ENCODE measurements at places on chromosomes 1 and 21. TPM values are rescaled to one million over a fixed set of nuclear protein-coding genes. Genes with fewer than 3 reads are reported as not detected.

DNA sequence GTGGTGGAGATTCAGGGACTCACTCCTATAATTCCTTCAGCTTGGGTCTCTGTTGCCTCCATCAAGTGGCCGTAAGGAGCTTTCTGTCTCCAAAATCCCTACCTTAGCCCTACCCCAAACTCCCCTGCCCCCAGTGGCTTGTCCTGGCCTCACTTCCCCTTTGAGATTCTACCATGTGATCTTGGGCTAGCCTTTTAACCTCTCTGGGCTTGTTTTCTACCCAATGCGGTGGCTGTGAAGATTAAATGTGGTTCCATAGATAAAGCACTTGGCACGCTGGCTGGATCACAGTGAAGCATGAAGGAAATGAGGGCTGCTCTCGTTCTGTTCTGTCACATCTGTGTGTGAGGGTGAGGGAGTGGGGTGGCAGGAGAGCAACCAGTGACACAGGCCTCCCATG, 43.6 kb downstream of the FAAH start:
- peak; percentile 78 for DNase-seq

- no peak for DNase-seq
Observed at GRCh38 chr1:60091195-60091715, 17.7 kb upstream of the C1orf87 start.

DNA sequence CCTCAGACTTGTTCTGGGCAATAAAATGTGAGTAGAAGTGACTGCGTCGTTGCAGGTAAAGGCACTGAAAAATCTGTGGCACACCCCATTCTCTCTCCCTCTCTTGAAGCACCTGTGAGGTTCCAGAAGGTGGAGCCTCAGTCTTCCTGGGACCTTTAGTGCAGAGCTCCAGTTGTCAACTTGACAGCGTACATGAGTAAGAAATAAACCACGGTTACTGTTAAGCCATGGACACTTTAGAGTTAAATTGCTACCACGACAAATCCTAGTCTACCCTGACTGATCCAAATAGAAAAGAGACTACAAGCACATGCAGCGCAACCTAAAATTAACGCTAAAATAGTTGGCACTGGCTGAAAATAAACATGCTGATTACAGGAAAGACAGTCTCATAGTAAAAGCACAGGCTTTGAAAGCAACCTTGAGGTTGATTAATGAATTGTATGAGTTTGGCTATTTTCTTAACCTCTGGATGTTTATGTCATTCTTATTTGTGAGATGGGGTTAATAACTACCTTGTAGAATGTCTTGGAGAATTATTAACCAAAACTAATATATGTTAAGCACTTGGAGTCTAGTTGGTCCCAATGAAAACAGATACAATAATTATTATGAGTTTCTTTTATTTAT, 93.0 kb upstream of the PLPPR4 start:
- no peak for DNase-seq

GRCh38 chr1:25623007-25623406, 6.4 kb downstream of the MAN1C1 start:
- DNase-seq = no peak

DNA sequence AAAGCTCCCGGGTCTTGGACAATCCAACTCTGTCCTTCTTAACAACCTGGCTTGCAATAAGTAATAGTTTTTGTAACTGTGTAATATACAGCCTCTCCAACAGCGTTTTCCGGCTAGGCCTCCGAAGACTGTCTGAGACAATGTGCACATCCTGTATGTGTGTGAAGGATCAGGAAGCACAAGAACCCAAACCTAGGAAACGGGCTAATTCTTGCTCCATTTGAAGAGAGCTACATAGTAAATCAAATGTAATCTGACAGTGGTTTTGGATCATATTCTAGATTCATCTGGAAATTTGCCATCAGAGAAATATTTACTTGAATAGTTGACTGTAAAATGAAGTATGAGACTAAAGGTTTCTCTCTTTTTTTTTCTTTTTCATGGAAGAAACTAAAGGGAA, 1.2 kb downstream of the GPR52 start:
- DNase-seq = no peak

CHAF1B gene
- 2.4 TPM for total RNA-seq

DNA sequence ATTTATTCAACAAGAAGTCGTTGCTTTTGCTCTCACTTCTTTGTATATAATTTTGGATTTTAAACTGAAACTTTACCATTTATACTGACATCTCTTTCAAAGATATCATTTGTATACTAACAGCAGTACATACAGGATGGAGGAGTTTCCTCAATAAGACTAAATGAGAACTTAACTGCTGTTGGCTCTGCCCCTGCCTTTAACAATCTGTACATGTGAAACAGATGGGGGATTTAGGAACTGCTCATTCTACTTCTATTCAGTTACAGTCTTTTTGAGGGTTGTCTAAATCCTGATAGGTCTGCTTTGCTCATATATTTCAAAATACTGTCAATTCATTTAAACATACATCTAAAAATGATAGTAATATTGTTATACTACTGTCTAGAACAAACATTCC, 663.2 kb downstream of the ADGRL2 start:
- DNase-seq = peak; percentile 9
